ENCODE measurements at places on chromosomes 6 and 20.

GRCh38 chr6:168194732-168195567, 115.9 kb upstream of the FRMD1 start:
- no peak for DNase-seq

- DNase-seq, result no peak
These were observed 54.7 kb upstream of the SYNJ2 start for GRCh38 chr6:157927011-157927410.

DNA sequence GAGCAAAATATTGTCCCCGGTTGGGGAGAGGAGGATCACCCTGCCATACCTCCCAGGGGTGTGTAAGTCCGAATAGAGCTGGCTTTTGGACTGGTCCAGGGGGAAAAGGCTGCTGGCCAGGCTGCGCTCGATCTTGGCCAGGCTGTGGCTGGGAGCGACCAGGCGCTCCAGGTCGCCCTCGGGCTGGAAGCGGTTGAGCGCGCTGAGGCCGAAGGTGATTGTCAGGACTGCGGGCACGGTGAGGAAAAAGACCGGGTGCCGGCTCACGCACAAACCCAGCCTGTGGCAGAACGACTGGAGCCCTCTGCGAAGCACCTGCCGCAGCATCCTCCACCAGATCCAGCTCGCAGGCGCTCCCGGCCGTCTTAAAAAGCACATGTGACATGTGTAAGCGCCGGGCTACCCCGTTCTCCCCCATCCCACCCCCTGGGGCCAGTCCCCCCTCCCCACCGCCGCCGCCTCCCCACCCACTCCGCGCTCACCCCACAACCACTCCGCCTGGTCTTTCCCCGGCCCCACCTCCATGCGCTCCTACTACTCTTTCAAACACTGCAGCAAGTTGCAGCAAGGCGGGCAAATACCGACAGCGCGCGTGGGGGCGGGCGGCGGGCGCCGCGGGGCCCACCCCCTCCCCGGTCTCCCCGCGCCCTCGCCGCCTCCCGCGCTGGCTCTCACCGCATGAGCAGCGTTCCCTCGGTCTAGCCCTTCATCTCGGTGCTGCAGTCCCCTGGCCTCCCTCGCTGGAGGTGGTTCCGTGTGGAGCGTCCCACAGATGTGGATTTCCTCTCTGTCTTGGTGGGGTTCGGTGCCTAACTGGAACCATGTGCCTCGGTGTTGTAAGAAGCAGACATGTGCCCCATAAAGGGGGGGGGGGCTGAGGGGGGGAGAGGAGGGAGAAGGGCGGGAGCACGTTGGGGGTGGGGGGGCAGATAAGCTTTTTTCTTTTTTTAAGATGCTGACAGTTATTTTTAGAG, 42.4 kb downstream of the PTCHD4 start:
- no peak for DNase-seq

DNA sequence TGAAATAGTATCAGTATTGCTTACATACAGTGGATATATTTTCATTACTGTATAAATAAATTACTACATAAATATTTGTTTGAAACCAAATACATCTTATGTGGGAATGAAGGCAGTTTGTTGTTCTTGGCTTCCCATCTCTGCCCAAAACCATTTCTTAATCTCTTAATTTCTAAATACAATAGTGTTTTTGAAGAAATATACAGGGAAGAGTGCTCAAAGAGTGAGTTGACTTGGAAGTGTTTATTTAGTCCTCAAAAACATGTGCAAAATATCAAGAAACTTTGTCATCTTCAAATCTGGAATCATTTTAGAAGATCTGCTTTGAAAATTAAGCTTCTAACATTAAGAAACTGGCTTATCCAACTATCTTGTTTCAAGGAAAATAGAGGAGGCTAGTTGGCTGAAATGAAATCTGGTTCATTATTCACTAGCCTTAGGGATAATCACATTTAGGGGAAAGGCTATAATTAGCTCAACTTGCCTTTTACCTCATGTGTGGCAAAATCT, 259.8 kb upstream of the FLRT3 start:
- no peak for DNase-seq

- no peak for DNase-seq
These were observed 16.3 kb upstream of the HM13 start for GRCh38 chr20:31497838-31498540.

DNA sequence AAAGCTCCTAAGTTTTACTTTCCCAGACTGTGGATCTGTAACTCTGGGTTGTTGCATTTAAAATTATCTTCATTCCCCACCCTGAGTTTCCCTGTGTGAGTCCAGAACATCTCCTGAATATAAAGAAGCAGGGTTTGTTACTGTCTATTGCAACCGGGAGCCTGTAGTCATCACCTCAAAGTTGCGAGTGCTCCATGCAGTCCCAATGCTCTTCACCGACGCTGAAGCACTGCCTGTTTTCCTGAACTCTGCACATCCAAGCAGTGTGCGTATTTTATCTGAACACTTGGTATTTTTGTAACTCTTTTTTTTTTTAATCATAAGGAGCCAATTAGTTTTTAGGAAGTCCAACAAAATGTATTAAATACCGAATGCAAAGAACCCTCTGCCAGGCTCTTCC, 907 bp upstream of the HLA-B start:
- no peak for DNase-seq

- DNase-seq, result no peak
These were observed 3.0 kb downstream of the CDH4 start for GRCh38 chr20:61254881-61255626.

DNA sequence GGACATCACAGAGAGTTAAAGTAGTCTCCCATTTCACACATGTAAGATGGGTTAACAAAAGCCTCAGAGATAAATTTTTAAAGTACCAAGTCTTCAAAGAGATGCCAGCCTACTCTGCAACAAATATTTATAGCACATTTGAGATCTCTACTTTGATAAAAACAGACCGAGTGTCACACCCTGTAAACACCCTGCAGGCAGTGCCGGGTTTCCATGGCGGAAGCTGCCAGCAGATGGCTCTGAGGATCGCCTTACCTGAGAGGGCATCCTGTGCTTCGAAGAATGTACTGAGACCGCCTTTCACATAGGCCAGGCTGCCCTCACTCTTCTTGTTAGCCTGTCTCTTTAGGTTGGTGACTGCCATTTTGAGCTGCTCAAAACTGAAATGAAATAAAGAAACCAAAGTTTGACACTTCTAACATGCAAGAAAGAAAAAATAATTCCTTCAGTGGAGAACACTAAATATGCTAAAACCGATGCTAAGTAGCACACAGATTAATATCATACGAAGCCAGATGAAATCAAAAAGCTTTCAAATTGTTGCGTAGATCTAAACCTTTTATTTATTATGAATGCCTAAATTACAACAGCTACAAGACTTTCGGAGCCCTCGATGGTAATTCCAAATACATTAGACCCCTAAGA, 39.3 kb downstream of the HUS1B start:
- DNase-seq, result no peak

DNA sequence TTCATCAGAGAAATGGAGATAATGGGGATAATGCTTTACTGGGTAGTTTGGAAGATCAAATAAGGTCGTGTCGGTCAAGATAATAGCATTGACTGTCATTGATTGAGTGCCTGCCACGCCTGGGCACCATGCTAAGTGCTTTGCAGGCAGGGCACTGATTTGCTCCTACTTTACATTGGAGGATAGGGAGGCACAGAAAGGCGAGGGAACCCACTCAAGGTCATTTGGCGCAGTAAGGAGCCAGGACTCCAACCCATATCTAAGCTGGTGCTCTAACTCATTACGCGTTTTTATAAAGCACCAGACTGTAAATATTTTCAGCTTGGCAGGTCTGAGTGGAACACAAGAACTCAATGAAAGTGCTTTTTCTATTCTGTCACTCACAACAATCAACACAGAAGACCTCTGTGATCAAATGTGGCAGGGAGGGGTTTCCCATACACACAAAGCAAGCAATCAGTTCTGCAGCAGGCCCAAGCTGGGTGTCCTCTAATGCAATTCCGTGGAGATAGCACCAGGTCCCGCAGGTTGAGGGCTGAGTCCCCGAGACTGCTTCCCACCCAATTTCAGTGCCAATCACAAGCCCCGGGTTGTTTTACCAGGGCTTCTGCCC, 373.6 kb downstream of the CDH26 start:
- no peak for DNase-seq

DNA sequence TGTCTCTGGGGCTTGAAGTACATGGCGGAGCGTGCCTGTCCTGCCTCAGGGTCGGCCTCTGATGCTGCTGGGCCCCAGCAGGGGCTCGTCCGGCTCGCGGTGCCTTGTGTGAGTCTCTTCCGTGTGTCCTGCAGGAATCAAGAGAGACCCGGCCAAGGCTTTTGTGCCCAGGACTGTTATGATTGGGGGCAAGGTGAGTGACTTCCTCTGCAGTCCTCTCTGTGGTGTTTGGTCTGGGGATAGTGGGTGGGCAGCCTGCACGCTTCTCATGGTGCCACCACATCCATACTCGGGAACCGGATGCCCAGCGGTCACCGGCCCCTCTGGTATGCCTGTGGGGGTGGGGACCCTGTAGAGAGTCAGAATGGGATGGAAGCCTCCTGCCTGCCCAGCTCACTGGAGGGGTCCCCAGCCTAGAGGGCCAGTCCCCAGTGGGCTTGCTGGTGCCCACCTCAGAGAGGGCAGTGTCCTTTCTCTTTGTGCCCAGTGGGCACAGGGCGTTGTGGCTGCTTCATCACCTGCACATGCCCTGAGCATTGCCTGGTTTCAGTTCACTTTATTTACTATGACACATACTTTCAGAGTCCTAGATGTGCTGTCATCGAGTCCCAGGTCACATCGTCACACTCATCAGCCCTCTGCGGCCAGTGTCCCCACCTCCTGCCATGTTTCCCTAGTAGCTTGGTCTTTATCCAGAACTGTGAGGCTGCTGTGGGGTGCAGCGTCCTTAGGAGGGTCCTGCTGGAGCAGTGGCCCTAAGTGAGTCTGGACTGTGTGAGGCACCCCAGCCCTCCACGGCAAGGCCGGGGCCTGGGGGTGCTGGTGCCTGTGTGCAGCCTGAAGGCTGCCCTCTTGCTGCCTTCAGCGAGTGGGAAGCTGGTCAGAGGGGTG, 40.7 kb downstream of the PYGB start:
- no peak for DNase-seq

DNA sequence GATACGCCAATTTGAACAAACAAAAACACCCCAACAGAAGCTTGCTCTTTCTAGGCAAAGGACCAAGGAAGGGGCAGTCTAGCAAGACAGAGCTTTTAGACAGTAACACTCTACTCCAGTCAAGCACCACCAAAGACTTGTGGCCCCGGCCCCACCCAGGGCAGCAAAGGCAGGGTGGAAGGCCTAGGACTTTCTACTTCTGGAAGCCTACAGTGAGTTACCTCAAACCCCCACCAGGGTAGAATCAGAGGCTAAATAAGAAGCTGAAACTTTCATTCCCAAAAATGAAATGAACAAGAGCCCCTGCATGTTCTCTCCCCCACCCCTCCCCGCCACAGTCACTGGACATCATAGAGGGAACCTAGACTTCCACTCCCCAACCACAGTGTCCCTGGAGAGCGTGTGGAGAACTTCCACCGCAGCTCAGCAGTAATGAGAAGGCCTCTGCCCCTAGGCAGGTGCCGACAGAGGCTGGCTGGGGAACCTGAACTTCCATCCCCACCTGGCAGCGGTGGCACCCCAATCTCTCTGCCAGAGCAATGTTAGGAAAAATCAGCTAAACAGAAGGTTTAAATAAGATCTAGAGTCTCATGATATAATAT, 40.0 kb downstream of the KATNA1 start:
- peak; percentile 49 for DNase-seq

- no peak for DNase-seq
These were observed 131.1 kb downstream of the ATXN1 start for GRCh38 chr6:16630026-16630643.

DNA sequence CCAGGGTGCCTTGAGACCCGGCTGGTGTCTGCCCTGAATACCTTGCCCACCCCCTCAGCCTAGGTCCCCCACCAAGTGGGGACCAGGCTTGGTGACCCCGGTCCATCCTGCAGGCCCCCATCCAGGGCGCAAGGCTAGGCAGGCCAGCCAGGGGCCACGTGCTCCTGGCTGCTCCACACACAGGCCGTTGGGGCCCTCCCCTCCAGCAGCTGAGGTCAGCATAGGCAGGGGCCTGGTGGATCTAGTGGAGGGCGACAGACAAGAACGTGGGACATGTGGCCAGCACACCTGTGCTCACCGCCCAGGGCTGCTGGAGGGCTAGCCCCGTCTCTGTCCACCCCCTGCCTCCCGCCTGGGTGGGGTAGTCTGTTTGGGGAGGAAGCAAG, 7.5 kb upstream of the HRH3 start:
- DNase-seq, result no peak

GRCh38 chr6:431504-431903, 40.0 kb downstream of the IRF4 start:
- no peak for DNase-seq

GRCh38 chr6:169962604-169963469, 211.4 kb downstream of the ERMARD start:
- no peak for DNase-seq

DNA sequence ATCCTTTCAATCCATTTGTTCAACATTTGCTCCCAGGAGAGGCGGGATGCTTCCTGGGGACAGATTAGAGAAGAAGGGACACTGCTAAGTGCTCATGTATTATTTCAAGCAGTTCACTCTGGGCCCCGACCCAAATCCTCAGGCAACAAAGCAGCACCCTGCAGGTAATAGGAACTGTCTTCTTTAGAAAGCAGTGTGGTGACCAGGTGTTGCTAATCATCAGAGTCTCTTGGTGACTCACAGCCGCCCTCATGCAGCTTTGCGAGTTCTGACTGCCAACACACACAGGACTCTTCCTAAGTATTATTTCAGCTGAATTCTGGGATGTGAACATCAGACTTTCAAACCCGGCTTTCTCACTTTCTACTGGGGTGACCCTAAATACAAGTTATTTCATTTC, 356.4 kb downstream of the PRKN start:
- DNase-seq, result no peak

DNA sequence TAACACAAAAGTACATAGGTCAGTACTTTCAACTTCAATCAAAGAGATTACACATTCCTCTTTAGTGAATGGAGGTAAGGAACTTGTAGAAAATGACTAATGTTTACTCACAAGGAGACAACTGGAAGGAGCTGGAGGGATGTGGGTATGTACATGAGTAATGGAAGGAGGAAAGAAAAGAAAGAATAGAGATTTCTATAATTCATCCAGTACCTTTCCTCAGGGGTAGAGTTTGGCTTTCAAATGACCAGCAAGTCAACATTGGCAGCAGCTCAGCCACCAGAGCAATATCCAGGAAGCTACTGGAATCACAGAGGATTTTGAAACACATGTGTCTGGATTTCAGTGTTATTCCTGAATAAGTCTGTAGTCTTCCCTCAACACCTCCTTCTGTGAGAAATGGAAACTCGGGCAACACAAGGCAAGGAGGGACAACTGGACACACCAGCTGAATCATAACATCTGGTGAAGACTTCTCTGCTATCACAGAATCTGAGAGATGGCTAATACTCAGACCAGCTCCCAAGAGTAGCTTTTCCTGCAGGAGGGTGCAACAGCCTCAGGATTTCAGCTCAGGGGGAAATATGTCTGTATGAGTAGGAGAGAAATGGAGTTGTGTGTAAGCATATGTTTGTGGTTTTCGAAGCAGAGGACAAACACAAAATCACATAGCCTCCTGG, 98.8 kb downstream of the HAO1 start:
- no peak for DNase-seq

GRCh38 chr6:86474081-86474480, 463.2 kb upstream of the HTR1E start:
- DNase-seq, result no peak

All from Karpas-422 (cell line).